ENCODE measurements at places on chromosomes 16 and 17.

- DNase-seq: no peak
These were observed 479 bp upstream of the ZNF207 start for GRCh38 chr17:32349503-32349853.

- DNase-seq: no peak
These were observed 127.1 kb downstream of the RPTOR start for GRCh38 chr17:80671825-80672110.

DNA sequence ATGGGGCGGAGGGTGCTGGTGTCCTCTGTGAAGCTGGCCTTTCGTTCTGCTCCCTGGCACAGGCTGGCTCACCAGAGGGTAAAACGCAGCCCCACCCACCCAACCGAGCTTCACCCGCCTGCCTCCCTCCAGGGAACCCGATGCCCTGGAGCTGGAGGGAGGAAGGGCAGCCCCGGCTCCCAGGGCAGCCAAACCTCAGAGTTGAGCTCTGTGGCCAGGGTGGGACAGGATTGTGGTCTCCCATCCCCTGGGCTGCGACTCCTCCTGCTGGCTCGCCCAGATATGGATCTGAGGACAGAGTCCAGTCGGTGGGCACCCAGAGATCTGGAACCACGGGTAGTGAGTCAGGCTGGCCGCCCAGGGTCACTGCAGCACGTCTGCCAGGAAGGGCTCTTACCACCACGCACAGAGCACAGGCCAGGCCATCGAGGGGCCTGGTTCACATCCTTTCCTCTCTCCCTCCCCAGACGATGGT is 42.6 kb upstream of the CHMP6 start:
- DNase-seq: no peak

DNA sequence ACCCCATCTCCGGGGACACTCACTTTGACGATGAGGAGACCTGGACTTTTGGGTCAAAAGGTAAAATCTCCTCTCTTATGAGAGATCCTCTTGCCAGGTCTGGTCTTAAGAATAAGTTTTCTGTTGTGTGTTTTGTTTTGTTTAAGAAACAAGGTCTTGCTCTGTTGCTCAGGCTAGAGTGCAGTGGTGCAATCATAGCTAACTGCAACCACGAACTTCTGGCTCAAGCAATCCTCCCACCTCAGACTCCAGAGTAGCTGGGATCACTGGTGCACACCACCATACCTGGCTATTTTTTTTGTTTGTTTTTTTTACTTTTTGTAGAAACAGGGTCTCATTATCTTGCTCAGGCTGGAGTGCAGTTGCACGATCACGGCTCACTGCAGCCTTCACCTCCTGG is 4.1 kb downstream of the MMP25 start:
- no peak for DNase-seq

DNA sequence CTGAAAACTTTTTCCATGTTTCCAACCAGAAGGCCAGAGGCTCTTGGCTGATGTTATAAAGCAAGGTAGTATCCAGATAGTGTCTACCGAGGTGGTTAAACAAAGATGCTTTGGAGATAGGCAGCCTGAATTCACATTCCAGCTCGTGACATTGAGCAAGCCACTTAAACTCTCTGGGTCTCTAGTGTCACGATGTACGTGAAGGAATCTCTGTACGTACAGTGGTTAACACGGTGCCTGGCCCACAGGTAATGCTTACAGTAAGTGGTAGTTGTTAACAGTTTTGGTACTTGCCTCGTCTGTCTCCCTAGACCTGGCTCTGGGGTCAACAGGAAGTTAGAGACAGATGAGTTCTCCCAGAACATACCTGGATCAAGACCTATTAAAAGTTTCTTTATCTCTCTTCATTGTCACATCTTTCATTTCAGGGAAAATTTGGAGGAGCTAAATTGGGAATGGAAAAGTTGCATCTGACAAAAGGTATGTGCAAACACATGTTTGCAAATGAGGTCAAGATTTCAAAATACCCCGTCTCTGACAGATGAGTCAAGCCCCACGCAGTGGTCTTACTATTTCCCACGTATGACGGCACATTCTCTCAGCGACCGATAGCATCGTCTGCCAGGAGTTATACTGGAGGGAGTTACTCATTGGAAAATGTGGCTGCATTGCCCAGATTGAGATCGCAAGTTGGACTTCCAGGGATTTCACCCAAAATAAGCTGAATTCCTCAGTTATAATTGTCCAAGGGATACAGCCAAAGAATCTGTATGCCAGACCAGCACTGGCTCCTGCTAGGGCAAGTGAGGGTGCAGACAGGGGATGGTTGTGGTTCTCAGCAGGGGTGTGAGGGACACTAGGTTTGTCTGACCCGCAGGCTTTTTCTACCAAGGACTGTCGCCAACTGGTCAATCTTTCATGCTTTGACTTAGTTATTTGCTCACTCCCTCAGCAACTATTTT is 18.9 kb upstream of the MYH10 start:
- no peak for DNase-seq

- DNase-seq: no peak
These were observed 4.7 kb upstream of the BCAR1 start for GRCh38 chr16:75256059-75256571.

DNA sequence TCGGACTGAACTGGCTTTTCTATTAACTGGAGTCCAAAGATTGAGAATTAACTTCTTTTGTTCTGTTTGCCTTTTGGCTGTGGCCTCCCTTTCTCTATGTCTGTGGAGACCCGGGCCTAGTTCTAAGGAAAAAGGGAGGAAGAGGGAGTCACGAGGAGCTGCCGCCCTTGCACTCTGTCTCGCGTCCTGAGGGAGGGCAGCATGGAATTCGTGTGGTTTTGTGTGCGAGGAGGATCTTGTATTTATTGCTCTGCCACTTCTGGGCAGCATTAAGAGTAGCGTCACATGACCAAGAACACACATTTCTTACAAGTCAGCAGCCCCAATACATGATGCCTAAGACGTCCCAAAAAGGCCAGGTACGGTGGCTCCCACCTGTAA is 23.6 kb downstream of the METTL22 start:
- no peak for DNase-seq

DNA sequence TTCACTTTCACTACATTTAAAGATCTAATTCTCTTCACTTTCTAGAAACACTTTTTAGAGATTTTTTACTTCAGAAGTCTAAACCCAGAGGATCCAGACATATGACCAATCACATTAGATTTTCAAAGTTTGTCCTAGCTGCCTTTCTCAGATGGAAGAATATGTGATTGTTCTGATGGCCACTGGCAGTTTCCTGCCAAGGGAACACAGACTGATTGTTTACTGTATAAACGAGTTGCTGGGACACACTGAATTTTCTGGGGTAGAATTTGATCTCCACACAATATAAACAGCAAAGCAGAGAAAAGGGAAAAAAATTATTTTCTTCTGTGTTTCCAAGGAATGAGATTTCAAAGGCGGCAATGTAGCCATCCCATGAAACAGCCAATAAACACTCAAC is 480.0 kb downstream of the TOX3 start:
- DNase-seq: no peak

DNA sequence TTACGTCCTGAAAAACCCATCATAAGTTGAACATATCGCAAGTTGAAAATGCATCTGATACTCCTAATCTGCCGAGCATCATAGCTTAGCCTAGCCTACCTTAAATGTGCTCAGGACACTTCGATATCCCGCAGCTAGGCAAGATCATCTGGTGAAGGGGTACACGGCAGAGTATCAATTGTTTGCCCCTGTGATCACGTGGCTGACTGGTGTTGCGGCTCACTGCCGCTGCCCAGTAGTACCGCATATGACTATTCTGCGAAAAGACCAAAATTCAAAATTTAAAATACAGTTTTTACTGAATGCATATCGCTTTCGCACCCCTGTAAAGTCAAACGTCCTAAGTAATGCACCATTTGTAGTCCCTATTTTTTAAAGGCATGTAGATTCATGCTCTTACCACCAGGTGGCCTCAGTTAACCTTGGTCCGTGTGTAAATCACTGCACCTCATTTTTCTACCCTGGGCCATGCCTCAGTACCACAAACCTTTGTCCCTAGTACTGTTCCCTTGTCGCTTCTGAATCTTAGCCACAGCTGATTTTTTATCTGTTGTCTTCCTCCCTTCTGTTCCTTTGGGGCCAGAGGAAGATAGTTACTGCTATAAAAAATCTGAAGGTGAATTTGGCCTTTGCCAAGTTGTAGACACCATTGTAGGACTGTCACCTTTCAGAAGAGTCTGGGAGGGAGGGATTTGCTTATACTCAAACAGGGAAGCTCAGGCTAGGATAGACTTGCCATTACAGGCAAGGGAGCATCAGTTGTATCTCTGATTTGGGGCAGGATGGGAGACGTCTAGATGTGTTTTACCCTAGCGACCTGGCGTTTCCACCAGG is 34.4 kb downstream of the WWP2 start:
- no peak for DNase-seq

GRCh38 chr16:83470416-83470815 is 337.4 kb upstream of the HSBP1 start:
- DNase-seq: no peak

GRCh38 chr16:67244387-67245185 is 2.7 kb downstream of the FHOD1 start:
- peak; percentile 73 for DNase-seq

DNA sequence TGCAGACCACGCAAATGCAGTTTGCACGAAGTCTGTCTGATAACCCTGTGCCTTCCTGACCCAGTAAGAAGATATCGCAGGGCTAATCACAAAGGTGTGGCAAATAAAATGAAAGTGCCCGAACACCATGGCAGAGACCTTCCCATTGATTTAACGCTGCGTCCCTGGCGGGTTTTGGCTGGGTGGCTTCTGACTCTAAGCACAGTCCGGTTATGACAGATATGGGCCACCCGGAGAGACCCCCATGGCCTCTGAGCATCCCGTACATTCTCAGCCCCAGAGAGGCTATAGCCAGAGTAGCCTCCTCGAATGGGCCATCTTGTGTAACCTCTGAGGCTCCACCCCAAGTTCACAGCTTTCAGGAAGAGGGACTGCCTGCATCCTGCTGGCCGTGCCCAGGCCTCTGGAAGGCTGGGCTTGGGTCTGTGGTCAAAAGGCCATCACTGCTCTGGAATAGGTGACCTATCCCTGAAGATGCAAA is 5.5 kb downstream of the FOXC2 start:
- no peak for DNase-seq

DNA sequence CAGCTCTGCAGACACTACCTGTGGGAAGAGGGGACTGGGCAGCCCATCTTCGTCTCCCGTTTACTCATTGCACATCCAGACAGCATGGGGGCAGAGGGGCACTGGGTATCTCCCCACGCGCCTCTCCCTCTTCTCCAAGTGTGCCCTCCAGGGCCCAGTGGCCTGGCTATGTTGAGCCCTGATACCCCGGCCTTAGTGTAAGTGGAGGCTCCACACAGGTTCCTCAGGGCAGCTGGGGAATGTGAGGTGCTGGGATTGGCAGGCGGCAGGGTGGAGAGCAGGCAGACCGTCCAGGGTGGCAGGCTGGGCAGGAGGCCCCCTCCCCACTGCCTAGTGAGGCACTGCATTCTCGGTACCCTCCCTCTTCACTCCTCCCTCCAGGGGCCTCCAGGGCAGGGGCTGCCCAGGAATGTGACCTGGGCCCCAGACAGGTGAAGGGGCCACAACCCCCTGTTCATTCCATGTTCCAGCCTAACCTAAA is 13.2 kb upstream of the NAGLU start:
- DNase-seq: no peak

DNA sequence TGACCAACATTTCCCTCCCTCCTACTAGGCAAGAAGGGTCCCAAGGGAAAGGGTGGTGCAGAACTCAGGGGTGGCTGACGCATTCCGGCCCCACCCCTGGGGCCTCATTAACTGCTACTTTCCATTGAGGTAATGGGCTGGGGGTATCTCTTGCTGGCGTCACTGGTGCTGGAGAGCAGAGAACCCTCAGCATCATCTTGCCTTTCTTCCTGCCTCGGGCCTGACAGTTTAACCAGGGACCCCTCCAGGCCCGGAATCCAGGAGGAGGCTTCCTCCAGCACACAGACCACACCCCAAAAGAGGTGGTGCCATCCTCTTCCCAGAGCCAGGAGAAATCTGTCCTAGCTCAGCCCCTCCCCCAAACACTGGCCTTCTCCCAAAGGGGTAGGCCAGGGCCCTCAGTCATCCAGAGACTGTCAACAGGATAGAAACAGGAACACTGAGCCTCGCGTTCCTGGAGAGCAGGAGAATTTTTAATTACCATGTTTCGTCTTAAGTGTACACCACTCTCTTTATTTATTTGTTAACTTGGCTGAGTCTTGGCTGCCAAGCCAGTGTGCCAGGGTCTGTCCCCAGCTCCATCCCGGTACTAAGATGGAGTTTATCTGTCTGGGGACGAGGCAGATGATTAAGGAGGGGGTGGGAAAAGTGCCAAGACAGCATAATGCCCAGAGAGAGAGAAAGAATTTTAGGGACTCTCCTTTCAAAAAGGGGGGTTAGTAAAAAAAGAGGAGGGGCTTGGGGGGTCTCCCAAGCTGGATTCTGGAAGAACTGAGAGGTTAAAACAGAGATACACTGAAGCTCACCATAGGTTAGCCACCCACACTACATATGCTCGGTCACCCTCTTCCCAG is 5.1 kb downstream of the ETV4 start:
- no peak for DNase-seq

DNA sequence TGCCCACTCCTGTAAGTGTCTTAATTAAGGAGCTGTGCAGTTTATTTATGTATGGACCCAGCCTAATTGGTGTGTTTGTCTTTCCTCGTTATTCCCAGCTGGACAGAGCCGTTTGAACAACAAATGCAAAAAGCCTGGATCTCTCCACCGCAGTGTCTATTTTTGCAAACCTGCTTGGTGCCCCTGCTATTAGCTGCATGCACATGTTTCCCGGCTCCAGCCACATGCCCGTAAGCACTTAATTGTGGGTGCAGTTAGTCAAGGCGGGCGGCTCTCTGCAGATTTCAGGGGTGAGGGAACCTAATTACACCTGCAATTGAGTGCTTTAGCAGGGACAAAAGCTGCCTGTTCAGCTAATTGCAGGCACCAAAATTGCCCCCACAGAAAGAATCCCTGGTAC is 74.0 kb upstream of the GSE1 start:
- DNase-seq: no peak

- no peak for DNase-seq
These were observed 69.5 kb downstream of the HLF start for GRCh38 chr17:55334285-55334684.

DNA sequence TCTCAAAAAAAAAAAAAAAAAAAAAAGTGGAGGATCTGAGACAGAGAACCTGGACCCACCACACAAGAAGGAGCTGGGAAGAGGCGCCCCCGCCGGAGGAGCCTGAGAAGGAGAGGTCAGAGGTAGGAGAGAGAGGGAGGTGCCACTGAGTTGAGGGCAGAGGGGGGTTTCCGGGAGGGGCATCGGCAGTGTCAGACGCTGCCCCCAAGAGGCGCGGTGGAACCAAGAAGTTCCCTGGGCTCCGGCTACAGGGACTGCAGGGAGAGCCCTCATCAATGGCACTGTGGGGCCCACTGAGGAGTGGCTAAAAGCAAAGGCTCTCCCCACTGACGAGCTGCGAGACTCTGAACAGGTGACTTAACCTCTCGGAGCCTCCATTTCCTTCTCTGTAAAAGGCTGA is 4.2 kb downstream of the CCDC42 start:
- no peak for DNase-seq

GRCh38 chr17:78795861-78796516 is 13.9 kb upstream of the CYTH1 start:
- no peak for DNase-seq

DNA sequence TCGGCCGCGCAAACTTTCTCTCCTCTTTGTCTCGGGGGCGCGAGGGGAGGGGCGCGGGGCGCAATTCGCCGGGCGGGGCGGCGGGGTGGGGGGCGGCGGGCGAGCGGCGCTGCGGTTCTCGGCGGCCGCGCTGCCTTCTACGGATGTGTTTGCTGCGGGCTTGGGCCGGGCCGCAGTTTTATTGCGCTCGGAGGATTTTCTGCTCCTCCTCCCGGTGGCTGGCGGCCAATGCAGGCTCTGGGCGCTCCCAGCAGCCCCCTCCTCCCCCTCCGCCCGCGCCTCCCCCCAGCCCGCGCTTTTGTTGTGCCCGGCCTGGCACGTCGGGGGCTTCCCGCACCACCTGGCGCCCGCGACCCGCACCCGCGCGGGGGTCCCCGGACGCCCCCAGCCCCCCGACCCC is at the start of gene TIMP2:
TSS of gene TIMP2 (minus strand) at position 154 of the 400 bp plus-strand sequence. CDS start 299 bp downstream, outside the sequence.
- DNase-seq: peak; percentile 12
